ENCODE measurements at places on chromosomes 3 and 15.

- DNase-seq: no peak
Measured at GRCh38 chr3:171176244-171176933, 149.9 kb upstream of the SLC2A2 start.

DNA sequence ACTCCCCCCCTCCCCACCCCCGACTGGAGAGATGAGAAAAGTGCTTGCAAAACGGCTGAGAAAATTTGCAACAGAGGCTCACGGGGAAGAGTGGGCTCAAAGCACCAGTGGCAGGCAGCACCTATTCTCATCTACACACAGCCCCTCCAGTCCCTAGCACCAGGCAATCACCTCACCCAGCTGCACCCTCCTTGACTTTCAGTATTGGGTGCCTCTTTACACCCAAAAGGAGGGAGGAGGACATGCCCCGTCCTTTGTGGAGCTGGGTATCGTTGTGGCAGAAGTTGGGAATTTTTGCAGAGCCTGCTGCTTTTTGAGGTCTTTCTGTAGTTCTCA, 182.8 kb upstream of the TOPAZ1 start:
- DNase-seq: no peak

GRCh38 chr15:90184786-90185704, 16.1 kb upstream of the SEMA4B start:
- peak; percentile 84 for DNase-seq

DNA sequence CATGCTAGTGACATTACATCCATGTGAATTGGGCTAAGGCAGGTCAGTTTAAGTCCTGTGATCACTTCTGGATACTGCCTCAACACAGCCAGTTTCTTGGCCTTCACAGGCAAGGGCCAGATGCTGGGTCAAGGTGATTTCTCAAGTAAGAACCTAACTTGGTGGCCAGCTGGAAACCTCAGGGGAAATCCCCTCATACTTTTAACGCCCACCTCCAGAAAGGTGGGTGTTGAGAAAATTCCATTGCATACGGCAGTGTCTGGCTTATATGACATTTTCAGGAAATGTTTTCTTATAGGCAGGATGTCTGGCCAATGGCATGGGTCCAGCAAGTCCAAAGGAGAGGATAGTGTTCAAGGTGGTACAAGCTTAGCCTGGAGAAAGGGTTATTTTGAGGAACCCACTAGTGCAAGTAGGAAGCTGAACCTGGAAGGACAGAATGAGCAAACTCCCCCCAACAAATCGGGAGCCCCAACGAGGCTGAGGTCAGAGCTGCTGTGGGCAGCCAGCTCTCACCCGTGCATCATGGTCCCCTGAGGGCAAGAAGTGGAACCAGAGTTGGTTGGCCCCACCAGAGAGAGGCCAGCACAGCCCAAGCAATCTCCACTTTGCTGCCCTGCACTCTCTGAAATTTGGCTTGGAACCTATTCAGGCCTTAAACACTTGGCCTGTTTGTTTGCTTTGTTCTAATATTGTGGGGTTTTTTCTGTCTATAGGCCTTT, 135.4 kb downstream of the PDE8A start:
- no peak for DNase-seq

DNA sequence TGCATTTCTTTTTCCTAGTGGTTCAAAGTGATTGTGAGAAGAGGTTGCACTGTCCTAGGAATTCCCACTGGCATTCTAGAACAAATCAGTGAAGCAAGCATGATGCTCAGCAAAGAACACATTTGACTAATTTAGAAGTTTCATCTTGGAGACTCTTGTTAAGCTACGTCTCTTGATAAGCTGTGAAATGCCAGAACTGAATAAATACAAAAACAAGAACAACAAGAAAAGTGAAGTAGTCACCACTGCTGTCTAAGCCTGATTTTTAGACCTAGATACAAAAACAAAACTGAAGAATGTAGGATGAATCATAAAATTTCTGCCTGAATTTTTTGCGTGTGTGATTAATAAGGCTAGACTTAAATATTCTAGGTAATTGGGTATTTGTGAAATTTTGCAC, 1162.4 kb downstream of the TUSC7 start:
- no peak for DNase-seq

GRCh38 chr15:36039996-36040572, 494.1 kb upstream of the DPH6 start:
- DNase-seq: no peak

GRCh38 chr3:43373560-43373928, 87.2 kb downstream of the SNRK start:
- no peak for DNase-seq

GRCh38 chr3:106963442-106963841, 413.8 kb upstream of the CCDC54 start:
- DNase-seq: no peak

DNA sequence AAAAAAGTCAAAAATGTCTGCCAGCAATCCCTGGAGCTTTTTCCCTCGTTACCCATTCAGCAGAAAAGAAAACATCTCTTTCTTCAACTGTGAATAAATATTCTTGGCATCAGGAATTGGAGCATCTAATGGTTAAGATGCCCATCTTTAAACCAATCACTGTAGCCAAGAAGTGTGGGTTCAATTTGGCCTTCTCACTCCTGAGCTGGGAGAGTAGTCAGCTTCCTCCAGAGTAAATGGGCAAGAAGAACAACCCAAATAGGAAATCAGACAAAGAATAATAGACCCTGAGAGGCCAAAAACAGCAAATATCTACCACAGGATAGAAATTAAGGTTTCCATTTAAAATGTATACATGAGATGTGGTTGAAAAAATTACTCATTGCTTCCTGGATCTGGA, 508.0 kb upstream of the MDFIC2 start:
- no peak for DNase-seq
